Muscle of arm (tissue), 14 donors: ENCODE measurements at places on chromosomes 3 and 15.
A peak's percentile ranks its signal among the peaks of the same experiment; 100 is the strongest.

DNA sequence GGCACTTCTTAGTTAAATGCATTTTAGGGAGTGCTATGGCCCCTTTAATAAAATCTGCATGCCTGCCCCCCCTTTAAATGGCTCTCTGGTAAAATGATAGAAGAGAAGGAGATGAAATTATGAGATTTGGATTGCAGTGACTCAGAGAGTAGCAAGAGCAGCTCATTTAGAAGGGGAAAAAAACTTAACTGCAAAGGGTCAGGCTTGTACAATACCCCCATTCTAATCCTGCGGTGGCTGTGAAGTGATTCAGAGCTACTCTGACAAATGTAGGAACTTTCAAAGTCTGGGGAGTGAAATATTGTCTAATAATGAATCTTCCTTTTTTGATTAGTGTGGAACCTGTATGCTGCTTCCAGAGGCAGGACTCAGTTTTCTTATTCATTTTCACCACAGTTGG lies 44.1 kb upstream of the TBC1D23 start:
- DNase-seq, result no peak

- no peak for DNase-seq
These were observed 66.4 kb downstream of the B3GALNT1 start for GRCh38 chr3:161038725-161039124.

GRCh38 chr15:62672268-62672667 lies 370.3 kb upstream of the TPM1 start:
- DNase-seq, result no peak

GRCh38 chr3:194561306-194561974 lies 71.8 kb downstream of the TMEM44 start:
- DNase-seq, result no peak

- DNase-seq, result no peak
These were observed 91.4 kb upstream of the PRTG start for GRCh38 chr15:55834331-55834730.

DNA sequence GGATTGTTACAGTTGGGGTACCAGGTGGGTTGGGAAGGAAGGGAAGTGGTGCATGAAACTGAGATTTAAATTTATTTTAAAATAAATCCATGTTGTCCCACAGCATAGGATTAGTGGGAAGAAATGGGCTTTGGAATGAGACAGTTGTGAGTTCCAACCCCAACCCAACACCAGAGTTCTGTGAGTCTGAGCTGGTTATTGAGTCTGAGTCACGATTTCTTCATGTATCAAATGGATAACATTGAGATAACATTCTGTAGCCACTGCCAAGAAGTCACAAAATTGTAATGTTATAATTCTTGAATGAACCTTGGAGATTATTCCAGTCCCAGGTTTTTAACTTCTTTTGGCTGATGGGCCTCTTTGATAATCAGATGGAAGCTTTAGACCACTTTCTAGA lies 13.7 kb downstream of the IFT122 start:
- DNase-seq, result no peak

DNA sequence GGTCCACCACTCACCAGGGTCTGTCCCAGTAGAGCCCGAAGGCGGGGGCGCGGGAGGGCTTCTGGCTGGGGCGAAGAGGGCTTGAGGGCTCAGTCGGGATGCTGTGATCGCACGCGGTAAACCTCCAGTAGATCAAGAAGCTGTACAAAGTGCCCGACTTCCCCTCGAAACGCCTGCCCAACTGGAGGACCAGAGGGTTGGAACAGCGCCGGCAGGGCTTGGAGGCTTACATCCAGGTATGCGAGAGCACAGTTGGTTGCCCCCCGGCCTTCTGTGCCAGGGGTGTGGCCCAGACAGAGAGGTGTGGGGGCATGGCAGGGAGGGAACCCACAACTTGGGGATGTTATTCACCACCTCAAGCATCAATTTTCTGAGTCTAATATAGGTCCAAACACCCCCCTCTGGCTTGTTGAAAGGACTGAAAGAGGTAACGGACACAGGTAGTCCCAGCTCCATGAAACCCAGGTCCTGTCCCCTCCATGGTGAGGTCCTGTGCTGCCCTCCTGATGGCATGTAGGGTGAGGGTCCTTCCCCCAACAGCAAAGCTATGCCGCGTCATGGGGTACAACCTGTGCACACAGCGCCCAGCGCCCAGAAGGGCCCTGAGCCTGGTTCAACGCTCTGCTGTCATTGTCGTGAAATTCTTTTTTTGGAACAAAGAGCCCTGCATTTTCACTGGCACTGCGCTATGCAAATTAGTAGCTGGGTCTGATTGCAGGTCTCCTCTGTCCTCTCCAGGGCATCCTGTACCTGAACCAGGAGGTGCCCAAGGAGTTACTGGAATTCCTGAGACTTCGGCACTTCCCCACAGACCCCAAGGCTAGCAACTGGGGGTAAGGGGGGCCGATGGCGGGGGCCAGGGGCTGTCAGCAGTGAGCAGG lies 1.2 kb downstream of the SNX22 start:
- no peak for DNase-seq

GRCh38 chr15:64997066-64997465 lies 7.4 kb upstream of the SPG21 start:
- DNase-seq, result no peak

- no peak for DNase-seq
These were observed 171.4 kb upstream of the ALCAM start for GRCh38 chr3:105195260-105195659.

- DNase-seq, result no peak
These were observed 1.4 kb downstream of the LOXL1 start for GRCh38 chr15:73927476-73928240.

DNA sequence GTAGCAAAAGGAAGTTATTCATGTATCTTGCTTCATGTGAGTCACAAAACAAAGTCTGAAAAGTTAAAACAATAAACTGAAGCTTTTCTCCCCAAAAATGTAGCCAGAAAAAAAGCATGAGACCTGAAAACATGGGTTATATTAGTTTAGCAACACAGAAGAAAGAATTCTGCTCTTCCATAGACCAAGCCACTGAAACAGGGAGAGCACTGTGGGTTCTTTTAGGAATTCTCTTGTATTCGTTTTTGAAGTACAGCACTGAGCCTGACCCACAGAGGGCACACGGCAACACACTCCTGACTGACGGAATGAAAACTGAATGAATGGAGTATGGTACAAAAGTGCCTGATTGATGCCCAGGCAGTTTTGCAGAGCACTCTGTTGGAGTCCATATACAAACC lies 66.6 kb downstream of the TM4SF4 start:
- DNase-seq, result no peak

- no peak for DNase-seq
These were observed 12.4 kb downstream of the PCCB start for GRCh38 chr3:136262559-136262958.

GRCh38 chr3:69288161-69288895 lies 97.6 kb downstream of the FRMD4B start:
- DNase-seq, result no peak

DNA sequence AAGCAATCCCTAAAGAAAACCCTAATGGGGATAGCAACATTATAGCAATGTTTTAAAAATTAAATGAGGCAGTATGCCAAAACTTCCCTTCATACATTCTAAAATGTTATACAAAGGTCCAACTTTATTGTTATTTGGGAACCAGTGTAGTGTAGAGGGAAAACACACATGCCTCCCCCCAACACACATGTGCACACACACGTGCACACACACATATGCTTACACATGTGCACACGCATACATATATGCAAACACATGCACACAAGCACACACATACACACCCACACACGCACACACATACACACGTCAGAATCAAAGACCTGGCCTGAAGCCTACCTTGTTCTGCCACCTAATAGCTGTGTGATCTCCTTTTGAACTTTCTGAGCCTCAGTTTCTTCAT lies 83.3 kb downstream of the SCN11A start:
- no peak for DNase-seq

- no peak for DNase-seq
These were observed 79.3 kb downstream of the DNAH12 start for GRCh38 chr3:57464801-57465200.

GRCh38 chr15:99439524-99439835 lies 126.3 kb upstream of the MEF2A start:
- no peak for DNase-seq

GRCh38 chr3:131501949-131502348 lies 822 bp downstream of the MRPL3 start:
- DNase-seq, result no peak

- DNase-seq, result peak; percentile 81
These were observed 1.2 kb downstream of the B2M start for GRCh38 chr15:44712346-44713005.

- DNase-seq, result no peak
These were observed 50.1 kb upstream of the NR2C2 start for GRCh38 chr3:14897266-14897665.

- no peak for DNase-seq
These were observed 126.6 kb upstream of the ST8SIA2 start for GRCh38 chr15:92266796-92267685.

DNA sequence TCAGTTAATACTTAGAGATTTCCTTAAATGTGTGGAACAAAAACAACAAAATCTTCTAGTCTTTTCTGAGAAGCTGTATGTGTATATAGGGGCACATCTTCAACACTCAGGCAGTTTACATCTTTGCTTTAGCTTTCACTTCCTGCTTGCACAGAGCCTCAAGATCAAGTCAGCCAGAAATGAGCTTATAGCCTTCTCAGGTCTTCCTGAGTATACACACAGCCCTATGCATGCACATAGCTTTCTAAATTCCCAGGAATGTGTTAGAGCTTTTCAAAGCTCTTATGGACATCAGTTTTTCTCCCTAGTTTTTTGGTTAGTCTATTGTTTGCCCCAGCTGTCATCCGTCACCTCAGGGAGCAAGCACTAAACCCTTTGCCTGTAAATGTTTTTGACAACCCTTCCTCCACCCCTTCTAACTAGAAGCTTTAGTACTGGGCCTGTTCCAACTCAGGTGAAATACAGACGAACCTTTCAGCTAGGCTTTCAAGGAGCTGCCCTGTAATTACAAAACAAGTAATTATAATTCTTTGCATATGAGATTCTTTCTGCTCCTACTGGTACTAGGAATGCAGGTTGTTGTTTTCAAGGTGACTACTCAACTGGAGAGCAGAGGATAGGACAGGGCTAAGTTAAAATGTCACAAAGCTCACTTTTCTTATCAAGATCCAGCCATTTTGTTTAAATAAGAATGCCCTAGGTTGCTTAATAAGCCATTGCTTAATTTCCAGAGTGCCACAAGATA lies 22.6 kb upstream of the MTMR10 start:
- DNase-seq, result no peak

DNA sequence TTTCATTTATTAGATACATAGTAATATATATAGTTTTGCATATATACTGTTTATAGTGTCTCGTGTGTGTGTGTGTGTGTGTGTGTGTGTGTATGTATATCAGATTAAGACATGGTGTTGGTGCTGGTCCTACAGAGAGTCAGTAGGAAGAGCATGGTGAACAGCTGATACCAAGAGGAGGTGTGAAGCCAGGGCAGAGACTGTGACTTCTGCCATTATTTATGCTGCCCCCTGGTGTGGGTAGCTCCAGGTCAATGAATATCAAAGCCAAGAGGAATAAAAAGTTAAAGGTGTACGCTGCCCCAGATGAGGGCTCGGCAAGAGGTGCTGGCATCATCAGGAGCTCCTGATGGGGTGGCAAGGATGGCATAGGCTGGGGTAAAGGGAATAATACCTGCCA lies 299.5 kb upstream of the RASGRP1 start:
- no peak for DNase-seq

GRCh38 chr3:128456776-128457715 lies 9.6 kb downstream of the DNAJB8 start:
- no peak for DNase-seq

DNA sequence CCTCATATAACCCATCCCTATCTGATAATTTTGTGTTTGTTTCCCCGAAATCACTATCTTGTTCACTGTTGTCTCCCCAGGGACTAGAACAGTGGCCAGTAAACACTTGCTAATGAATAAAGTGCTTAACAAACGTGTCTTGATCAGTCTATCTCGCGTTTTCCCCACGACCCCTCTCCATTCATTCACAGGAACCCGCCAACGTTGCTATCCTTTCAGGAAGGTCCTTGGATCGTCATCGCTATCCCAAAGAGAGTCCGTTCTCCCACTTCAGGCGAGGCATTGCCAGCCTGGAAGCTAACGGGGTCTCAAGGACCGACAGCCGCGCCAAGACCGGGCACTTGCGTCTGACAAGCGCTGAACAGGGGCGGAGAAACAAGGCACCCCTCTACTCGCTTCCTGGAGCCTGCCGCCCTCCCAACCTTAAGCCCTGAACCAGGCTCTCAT lies 344 bp downstream of the LINS1 start:
- DNase-seq, result no peak

GRCh38 chr3:65950340-65951326 lies 88.1 kb downstream of the MAGI1 start:
- no peak for DNase-seq

GRCh38 chr3:58161435-58162398 lies 49.1 kb downstream of the DNASE1L3 start:
- DNase-seq, result no peak

GRCh38 chr15:29208352-29208751 lies 61.3 kb downstream of the NSMCE3 start:
- DNase-seq, result no peak

GRCh38 chr3:182331341-182331740 lies 462.0 kb upstream of the ATP11B start:
- no peak for DNase-seq

- no peak for DNase-seq
These were observed 4.2 kb downstream of the ALG1L2 start for GRCh38 chr3:130085881-130086280.

- no peak for DNase-seq
These were observed 78.4 kb upstream of the PRR23E start for GRCh38 chr3:127114337-127115070.

- no peak for DNase-seq
These were observed 56.3 kb downstream of the APBA2 start for GRCh38 chr15:28942046-28942445.

GRCh38 chr3:177337541-177338331 lies 140.5 kb upstream of the TBL1XR1 start:
- no peak for DNase-seq

DNA sequence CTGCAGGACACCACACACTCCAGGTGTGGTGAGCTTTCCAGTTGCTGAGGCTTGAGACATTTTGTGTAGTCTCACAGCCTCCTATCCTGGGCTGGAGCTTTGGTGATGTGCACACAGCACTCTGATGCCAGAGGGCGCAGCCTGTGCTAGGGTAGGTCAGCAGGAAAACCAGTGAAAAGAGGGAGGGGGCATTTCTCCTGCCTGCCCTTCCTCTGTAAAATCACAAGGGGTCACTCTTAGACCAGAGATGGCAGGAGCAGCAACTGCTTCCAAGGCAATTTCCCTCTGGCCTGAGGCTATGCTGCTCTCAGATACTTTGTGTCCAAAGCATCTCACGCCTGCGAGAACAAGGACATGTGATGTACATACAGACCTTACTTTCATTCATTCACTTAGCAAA lies 16.5 kb upstream of the MUSTN1 start:
- DNase-seq, result no peak

DNA sequence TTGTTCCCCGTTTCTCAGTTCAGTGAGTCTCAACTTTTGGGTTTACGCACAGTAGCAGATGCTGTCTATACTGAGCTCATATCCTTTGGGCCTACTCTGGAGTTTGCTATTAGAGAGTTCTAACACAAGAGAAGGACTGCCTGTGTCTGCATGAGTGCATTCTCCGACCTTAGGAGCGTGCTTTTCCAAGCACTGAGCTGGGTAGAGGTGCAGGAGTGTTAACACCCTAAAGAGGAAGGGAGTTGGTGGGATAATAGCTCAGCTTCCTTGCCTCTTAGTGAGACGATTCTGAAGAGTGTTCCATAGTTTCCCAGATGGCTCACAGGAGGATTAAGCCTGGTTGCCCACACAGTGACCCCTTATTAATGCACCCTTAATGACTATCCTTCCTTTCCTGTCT lies 6.9 kb upstream of the OXSR1 start:
- no peak for DNase-seq

GRCh38 chr15:33074942-33075341 lies 119.6 kb downstream of the FMN1 start:
- DNase-seq, result no peak
